ENCODE measurements at places on chromosomes 3 and 15. TPM values are rescaled to one million over a fixed set of nuclear protein-coding genes. Genes with fewer than 3 reads are reported as not detected.

Gene PBRM1
- total RNA-seq: 72.6 TPM

Gene RRP9
- 38.6 TPM for total RNA-seq

Gene KLHL40
- not detected for total RNA-seq

Gene SPESP1
- total RNA-seq: 3.0 TPM

- peak; percentile 32 for DNase-seq
These were observed 185.9 kb downstream of the SUCLG2 start for GRCh38 chr3:67468511-67468910.

DNA sequence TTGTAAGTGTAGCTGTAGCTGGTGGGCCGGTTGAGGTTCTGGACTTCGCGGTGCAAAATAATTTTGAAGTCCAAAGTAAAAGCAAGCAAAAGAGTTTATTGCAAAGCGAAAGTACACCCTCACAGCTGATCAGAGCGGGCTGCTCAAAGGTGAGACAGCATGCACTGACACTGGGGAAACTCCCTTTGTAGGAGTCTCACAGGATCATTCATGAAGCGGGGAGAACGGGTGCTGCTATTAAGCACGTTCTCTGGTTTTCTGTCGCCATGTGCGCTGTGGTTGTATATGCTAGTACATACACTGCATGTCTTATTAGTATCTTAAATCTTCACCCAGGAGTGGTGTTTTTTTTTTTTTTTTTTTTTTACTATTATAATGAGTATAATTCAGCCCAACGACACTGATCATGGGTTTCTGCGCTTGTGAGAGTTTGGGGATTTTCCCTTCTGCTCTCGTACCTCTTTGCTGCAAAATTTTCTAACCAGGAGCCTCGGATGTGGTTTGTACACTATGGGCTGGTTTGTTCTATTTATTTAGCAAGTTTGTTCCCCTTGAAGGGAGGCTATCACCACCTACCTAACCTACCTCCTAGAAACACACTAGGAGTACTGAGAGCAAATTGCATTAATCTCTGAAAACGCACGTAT lies 1.4 kb upstream of the AP4E1 start:
- peak; percentile 4 for DNase-seq

- peak; percentile 84 for DNase-seq
These were observed 17.0 kb downstream of the EOGT start for GRCh38 chr3:68996356-68996995.

- DNase-seq: peak; percentile 53
These were observed 635 bp downstream of the TUBGCP5 start for GRCh38 chr15:23038726-23039142.

DNA sequence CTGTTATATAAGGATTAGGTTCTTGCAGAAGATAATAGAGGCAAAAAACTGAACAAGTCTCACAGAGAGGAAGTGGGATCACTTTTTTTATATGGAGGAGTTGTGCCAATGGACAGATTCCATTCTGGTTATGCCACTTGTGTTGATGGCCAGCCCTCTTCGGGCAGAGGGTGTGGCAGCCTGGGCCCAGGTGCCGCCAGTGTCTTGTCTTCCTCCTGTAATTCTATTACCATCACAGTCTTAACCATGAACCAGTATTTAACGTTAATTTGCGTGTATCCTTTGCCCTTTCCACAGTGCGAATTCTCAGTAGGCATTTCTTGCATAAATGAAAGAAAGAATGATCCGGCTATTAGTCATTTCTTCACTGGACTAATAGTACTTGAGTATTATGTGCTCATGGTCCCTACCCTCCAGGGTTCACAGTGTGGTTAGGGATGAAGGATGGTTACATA lies 7.0 kb upstream of the USP4 start:
- DNase-seq: peak; percentile 69

DNA sequence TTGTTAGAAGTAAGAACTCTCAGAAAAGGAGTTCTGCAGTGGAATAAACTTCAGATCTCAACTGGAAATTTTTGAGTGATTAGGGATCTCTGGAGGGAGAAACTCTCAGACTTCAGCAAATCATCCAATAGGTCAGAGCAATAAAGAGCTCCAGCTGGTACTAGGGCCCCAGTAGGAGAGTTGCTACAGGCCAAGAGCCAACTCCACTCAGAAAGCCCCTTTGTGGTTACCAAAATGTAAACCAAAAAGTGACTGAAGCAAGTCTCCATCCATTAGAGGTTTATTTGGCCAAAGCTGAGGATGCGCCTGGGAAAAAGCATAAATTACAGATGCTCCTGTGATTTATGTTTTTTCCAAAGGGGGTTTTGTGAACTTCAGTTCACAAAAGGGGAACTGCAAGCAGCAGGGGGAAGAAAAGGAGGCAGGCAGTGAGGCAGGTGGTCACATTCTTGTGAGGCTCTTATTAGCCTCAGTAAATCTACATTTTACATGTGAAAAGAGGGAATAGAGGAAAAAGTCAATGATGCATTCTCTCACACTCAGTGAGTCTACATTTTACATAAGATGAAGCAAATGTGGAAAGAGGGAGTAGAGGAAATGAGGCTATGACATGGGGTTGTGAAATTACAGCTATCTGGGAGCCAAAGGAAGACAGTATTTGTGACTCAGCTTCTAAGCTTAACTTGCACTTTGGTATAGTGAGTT lies 92.4 kb upstream of the DAZL start:
- DNase-seq: peak; percentile 1

GRCh38 chr15:90162956-90163355 lies 38.2 kb upstream of the SEMA4B start:
- DNase-seq: no peak

DNA sequence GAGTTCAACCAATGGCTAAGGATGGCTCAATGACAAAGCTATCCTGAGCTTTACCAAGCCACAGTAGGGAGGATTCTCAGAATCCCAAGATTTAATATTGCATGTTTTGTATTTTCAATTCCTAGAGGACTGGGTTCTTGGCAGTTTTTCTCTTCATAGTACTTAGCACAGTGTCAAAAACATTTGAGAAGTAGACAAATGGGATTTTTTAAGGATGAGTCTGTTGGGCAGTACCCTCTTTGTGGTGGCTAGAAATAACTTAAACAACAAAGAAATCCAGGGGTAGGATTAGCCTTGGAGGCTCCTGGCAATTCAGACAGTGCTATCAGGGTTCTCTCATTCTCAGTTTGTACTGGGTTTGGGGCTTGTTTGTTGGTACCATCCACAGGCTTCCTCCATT lies 212.8 kb upstream of the RORA start:
- DNase-seq: no peak

DNA sequence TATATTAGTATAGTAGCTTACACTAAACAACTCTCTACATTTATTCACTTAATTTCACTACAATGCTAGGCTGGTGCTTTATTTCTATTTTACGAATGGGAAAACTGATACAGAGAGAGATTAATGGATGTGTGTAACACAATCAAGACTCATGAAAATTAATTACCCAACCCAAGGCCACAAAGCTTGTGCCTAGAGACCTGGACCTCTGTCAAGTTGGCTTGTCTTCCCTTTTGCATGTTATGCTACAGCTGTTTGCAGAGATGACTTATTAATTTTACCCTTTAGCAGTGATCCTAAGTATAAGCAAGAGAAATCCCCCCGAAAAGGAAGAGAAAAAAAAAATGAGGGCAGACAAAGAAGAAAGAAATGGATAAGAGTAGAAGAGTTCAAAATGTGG lies 162.5 kb downstream of the C3orf38 start:
- DNase-seq: no peak

GRCh38 chr15:100438570-100438969 lies 90.2 kb downstream of the CERS3 start:
- DNase-seq: no peak

DNA sequence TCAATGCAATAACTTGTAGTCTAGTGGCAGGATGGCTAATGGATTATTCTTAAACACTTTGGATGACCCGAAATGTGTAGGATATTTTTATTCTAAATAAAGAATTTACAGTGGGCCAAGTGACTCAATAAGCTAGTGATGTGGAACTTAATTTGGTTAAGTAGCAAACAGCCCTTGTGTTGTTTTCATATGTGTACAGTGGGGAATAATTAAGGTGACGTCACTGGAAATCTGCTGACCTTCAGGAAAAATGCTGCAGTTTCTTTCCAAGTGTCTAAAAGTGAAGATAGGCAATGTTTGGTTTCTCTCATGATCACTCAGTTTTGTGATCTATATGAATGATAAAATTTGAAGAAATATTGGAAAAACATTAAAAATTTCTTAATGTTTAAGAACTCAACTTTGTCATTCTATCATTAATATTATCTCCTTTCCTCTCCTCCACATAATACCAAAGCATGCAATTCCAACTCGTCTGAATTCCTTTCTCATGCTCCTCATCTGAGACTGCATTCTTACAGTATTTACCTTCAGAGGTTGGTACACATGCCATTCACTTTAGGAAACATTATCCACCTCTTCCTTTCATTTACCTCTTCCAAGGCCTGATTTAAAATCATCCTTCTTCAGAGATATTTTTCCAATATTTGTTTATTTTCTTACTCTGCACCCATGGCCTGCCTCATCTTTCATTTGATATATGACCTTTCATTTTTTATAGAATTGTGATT lies 414.6 kb upstream of the ARPP21 start:
- DNase-seq: no peak

DNA sequence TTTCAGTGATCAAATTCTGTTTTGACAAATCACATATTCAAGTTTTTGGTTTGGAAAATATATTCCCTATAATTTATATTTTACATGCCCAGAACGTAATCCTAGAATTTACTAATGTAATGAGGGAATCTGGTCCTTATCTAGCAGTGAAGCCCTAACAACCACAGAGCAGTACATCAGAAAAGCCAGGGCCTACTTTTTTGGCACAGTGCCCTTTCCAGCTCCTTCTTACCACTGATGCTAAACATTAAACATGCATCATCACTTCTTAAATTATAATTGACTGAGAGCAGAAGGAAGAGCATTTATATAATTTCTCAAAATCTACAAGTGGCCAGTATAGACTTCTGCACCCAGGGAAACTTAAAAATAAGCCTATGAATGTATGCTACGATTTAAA lies 66.7 kb downstream of the FBXL22 start:
- DNase-seq: peak; percentile 17

GRCh38 chr3:8847317-8847716 lies 77.9 kb upstream of the OXTR start:
- no peak for DNase-seq
